ENCODE measurements at places on chromosomes 13 and 19.

DNA sequence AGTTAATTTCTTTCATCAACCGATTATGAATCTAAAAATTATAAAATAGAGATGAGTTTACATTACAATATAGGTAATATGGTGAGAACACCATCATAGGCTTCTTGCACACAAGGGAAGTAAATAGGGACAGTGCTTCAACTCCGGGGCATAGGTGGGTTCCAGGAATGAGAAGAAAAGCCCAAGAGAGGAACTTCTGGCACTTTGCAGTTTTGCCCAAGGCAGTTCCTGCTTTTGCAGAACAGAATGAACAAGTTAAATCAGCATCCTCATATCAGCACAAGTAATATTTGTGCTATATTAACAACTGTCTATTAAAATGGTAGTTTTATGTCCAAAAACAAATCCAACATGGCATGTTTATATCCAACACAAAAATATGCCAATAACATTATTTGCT, 60.1 kb downstream of the DACH1 start:
- no peak for DNase-seq

GRCh38 chr19:1836458-1837221, 11.6 kb downstream of the REXO1 start:
- no peak for DNase-seq

GRCh38 chr13:39672378-39673132, 17.1 kb downstream of the COG6 start:
- no peak for DNase-seq

DNA sequence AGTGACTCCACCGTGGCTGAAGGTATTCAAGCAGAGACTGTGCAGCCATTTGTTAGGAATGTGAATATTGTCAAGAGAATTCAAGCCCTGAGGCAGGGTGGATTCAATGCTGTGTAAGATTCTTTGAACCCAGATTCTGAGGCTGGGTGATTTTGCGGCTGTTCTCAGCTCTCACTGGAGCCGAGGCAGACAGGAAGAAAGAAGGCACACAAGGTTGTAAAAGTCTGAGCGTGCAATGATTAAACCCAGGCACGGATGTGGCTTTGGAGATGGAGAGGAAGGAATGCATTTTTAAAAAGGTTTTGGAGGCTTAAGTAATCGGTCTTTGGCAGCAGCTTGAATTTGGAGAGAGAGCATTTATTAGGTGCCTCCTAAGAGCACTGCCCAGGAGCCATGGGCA, 187.9 kb downstream of the KATNAL1 start:
- DNase-seq: peak; percentile 69

GRCh38 chr13:79812070-79812850, 331.3 kb downstream of the NDFIP2 start:
- no peak for DNase-seq

- peak; percentile 88 for DNase-seq
These were observed 32.2 kb downstream of the ANKRD27 start for GRCh38 chr19:32642771-32643170.

DNA sequence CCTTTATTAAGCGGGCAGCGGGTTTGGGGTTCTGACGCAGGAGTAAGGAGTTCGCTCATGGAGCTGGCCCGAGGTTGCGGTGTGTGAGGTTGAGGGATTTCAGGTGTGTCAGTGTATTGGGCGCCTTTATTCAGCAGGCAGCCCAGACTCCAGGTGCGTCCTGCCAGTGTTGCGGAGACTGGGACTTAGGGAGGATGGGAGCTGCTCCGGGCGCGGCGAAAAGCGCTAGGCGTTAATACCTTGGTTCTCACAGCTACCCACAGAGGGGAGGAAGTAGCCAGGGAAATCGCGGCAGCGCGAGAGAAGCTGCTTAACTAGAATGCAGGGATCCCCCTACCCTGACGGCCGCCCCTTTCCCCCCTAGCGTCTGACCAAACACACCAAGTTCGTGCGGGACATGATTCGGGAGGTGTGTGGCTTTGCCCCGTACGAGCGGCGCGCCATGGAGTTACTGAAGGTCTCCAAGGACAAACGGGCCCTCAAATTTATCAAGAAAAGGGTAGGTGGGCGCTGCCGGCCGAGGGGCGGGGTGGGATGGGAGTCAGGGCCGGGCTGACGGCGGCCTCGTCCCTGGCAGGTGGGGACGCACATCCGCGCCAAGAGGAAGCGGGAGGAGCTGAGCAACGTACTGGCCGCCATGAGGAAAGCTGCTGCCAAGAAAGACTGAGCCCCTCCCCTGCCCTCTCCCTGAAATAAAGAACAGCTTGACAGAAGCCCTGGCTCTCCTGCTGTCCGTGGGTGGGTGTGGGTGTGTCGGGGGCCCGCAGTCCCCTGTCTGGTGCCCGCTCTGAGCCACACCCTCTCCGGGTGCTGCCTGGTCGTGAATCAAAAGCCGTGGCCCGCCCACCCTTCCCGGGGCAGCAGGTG, 1.1 kb downstream of the RPL36 start:
- peak; percentile 51 for DNase-seq

DNA sequence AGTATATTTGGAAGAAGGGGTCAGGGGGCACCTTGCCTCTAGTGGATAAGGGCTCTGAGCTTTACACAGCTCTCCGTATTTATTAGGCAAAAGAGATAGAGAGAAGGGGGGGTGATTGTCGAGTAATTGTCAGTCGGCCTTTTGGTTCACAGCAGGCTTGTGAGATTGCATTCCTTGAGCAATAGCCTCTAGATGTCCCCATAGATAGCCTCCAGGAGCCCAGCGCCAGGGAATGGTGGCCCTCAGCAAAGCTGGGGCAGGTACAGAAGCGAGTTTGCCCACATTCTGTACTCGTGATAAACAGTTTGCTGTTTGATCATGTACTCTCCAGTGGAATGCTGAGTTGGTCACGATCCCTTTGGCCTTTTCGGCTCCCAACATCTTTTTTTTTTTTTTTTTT, 4.6 kb downstream of the ZNF613 start:
- no peak for DNase-seq

- no peak for DNase-seq
These were observed 96.6 kb downstream of the UBL3 start for GRCh38 chr13:29753618-29754472.

DNA sequence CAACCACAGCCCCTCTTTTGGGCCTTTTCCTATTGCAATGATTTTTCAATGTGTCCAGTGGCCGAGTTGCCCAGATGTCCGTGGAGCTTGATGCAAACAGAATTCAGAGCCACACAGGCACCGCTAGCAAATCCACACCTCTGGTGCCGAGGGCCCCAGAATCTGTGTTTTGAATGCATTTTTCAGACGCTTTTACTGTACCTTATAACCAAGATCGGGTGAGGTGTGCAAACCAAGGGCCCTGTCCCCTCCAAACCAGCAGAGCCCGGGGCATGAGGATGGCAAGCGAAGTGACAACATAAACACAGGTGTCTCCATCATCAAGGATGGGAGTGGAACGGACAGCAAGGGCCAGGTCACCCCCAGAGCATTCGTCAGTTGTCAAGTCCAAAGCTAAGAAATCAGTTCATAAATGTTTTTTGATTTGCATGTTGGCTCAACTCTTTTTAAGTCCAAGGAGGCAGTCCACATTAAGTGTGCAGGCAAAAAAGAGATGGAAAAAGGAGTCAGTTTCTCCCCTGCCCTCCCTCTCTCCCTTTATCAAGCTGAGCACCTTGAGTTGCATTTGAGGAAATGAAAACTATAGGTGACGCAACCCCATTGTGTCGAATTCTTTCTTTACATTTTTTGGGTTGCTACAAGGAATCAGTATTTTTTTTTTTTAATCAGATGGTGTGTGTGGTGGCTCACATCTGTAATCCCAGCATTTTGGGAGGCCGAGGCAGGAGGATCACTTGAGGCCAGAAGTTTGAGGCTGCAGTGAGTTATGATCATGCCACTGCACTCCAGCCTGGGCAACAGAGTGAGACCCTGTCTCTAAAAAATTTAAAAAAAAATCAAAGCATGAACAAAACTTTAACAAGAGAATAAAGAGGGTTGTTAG, 2.9 kb downstream of the CCDC8 start:
- no peak for DNase-seq

DNA sequence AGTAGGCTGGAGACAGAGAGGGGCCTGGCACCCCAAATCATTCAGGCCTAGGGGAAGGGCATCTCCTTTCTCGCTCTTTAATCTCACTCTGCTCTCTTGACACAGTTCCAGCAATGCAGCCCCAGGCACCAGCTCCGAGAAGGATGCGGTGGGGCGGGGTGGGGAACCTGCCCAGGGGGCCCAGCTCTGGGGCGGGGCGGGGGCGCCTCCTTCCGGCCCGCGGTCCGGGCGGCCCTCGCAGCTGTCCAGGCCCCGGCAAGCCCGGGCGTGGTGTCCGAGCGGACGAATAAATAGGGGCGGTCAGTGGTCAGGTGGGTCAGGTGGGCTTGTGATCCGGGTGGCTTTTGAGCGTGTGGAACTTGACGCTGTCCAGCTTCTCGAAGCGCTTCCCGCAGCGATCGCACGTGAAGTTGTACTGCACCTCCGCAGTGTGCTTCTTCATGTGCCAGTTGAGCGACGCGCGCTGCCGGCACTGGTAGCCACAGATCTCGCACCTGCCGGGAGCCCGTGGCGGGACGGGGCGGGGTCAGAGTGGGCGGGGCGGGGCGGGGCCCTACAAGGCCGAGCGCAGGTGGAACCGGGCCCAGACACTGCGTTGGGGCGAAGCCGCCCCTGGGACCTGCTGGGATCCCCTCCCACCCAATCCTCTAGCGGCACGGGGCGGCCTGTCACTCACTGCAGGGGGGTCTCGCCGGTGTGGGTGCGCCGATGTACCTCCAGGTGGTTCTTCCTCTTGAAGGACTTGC, 2.7 kb upstream of the ELAVL3 start:
- no peak for DNase-seq

DNA sequence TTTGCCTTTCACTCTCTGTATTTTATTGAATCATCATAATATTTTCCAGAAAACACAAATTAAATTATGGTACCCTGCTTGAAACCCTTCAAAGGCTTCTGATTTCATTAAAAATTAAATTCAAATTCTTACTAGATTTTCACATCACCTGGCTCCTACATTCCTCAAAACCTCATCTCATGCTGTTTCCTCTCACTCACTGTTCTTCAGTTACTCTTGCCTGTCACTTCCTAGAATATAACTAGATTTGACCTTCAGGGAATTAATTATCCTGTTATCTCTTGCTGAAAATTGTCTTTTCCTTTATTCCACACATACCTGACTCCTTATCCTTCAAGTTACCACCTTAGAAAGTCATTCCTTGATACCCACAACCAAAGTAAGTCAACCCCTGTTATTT, 2294.7 kb downstream of the PCDH9 start:
- no peak for DNase-seq

DNA sequence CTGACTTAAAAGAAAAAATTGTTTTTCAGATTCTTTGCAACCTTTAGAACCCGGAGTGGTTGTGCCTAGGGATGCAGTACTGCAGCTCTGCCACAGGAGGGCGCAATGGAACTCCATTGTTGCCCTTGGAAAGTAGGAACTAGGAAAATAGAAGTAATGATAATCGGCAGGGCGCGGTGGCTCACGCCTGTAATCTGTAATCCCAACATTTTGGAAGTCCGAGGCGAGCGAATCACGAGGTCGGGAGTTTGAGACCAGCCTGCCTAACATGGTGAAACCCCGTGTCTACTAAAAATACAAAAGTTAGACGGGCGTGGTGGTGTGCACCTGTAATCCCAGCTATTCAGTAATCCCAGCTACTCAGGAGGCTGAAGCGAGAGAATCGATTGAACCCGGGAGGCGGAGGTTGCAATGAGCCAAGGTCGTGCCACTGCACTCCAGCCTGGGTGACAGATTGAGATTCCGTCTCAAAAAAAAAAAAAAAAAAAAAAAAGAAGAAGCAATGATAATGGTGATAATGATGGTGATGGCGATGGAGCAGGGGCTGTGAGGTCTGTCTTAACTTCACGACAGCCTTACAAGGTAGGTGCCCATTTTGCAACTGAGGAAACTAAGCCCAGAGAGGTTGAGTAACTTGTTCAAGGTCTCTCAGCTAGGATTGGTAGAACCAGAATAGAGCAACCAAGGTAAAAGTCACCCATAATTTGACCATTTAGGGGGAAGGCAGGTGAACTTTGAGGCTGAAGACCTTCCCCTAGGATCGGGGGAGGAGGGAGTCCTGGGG, 5.5 kb upstream of the ADAMTS10 start:
- peak; percentile 79 for DNase-seq

- no peak for DNase-seq
These were observed 140.9 kb downstream of the TBC1D4 start for GRCh38 chr13:75341028-75341427.

DNA sequence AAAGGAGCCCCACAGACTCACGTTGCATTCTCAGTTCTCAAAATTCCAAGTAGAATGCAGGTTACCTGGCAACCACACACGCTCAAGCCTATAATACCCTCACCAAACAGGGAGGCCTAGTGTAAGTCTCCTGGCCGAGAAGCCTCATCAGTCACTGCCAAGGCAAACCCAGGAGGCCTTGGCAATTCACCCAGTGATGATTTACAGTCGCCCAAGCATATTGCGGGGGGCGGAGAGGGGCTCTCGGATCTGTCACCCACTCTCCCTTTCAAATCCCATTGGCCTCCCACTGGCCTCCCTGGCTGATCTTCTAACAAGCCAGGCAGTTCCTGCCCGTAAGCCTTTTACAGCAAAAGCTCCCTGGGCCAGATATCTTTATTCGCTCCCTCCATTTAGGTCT, 1.1 kb downstream of the AKAP8L start:
- DNase-seq: no peak

- DNase-seq: no peak
These were observed 277.1 kb downstream of the IRS2 start for GRCh38 chr13:109509154-109509900.

GRCh38 chr19:13506471-13506820, at the start of gene CACNA1A:
TSS of gene CACNA1A (minus strand) at chr19:13506479. CDS start at chr19:13506224, 255 bp downstream.
- DNase-seq: no peak

GRCh38 chr19:46288896-46289588, 7.8 kb upstream of the HIF3A start:
- DNase-seq: no peak

- no peak for DNase-seq
These were observed 27.1 kb downstream of the TSSK6 start for GRCh38 chr19:19487950-19488874.

GRCh38 chr13:31444266-31444856, 244.6 kb downstream of the B3GLCT start:
- DNase-seq: no peak

Data from activated naive CD4-positive, alpha-beta T cell treated with anti-CD3 and anti-CD28 coated beads, Interleukin-2, amount 10 ng/mL, durations not matched to agents 7 days and 5 days (primary cell).